Left ventricle myocardium superior (tissue), 1 donor: ENCODE measurements at places on chromosomes 6 and 20. TPM values are rescaled to one million over a fixed set of nuclear protein-coding genes. Genes with fewer than 3 reads are reported as not detected.
A peak's percentile ranks its signal among the peaks of the same experiment; 100 is the strongest.

DNA sequence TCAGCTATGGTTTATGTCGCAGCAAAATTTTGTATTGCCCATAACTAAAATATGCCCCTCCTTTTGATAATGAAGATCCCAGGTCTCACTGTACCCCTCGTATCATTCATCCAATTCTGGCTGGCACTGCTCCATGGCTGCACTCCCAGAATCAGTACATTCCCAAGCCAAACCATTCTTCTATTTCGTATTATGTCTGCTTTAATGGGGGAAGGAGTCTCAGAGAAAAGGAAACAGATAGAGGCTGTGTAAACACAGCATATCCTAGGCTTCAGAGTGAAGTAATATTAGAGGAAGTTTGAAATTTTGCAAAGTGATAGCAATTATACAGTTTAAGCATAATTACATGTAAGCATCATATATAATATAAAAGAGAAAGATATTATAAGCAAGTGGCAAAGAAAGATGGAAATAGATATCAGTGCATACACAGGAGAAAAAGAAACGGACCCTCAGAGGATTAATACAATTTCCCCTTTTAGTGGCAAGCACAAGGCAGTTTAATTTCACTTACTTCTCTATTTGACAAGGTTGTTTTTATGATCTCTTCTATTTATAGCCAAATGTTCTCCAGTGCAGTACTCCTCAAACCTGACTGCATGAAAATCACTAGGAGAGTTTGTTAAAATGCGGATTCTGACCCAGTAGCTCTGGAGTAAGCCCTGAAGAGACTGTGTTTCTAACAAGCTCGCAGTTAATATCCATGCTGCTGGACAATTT lies 56.5 kb upstream of the TENT5A start:
- peak; percentile 48 for DNase-seq

The RCAN2 gene
- total RNA-seq, result 254 TPM

The PPP1R14C gene
- total RNA-seq, result 123 TPM

GRCh38 chr6:129895692-129896091 lies 34.6 kb upstream of the TMEM244 start:
- no peak for DNase-seq

DNA sequence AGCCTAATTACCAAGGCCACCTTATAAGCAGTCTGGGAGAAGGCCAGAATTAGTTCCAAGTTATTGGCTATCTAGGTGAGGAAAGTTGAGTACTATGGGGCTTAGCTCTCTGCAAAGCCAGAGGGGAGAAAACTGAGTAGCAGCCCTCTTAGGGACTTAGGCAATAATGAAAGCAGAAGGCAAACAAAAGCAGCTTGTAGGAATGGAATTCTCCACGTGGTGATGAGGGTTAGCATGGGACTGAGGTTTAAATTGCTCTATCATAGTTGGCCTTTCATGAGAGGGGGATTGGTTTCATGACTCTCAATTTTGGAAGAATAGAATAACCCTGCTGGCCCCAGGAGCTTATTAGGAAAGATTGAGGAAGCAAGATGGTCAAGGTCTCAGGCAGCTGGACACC lies 7.0 kb upstream of the UBE2J1 start:
- no peak for DNase-seq

DNA sequence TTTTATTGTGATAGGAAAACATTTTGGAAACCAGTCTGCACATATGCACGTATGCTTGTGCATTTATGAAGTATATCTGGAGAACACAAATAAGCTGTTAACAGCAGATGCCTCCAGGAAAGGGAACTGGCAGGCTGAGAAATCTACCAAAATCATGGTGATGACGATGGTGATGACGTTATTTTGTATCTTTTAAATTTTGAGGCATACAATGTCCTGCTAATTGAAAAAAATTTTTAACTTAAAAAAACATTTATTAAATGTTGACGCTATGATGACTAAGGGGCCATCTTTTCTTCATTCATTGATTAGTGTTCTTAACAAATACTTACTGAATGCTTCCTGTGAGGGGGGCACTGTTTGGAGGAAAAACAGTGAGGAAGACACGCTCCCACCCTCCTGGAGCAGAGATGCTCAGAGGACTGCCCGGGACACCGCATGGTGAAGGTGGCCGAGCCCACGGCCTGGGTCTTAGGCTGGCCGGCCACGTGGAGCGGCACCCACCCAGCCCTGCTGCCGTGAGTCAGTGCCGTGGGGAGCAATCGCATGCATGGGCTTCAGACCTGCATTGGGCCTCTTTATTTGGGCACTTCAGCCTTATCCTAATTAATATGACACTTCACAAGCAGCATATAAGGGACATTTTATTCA lies 15.9 kb upstream of the ENTPD6 start:
- DNase-seq, result no peak

The BEND3 gene
- 1.2 TPM for total RNA-seq

GRCh38 chr6:151108548-151108947 lies 131.2 kb upstream of the AKAP12 start:
- no peak for DNase-seq

DNA sequence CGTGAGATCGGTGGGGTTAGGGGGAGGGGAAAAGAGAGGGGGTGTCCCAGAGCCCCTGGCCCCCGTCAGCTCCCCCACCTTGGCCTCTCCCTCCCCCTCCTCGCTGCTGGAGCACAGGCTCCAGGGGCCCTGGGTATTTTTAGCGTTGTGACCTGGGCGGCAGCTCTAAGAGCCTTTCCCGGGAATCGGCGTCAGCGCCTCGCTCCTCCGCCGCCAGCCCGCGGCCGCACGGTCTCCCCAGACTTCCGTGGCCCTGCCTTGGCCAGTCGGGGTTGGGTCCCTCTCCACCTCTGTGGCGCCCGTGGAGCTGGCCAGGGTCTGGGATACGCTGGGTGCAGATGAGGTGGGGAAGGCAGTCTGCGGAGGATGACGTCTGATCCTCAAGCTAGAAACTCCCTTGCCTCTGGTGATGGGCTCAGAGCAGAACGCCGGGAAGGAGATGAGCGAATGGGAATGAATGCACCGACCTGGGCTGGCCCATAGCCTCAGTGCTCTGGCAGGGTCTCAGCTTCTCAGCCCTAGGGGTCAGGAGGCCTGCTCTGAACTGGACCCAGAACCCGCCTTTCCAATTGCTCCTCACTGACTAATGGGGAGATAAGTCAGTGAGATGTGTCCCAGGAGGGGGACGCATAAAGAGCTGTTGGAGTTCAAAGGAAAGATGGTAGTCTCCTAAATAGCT lies 883 bp upstream of the DBNDD2 start:
- DNase-seq, result peak; percentile 78

The MPIG6B gene
- total RNA-seq, result 0.52 TPM

The OXT gene
- not detected for total RNA-seq

GRCh38 chr20:48558906-48559305 lies 268.9 kb downstream of the PREX1 start:
- no peak for DNase-seq

The TMC2 gene
- total RNA-seq, result 0.10 TPM

GRCh38 chr6:39665861-39666260 lies 59.3 kb downstream of the KIF6 start:
- DNase-seq, result no peak

- no peak for DNase-seq
Measured at GRCh38 chr6:3541006-3541585, 84.2 kb upstream of the SLC22A23 start.
